ENCODE measurements at places on chromosomes 1 and 21.

GRCh38 chr1:119737040-119737682 lies 25.4 kb downstream of the PHGDH start:
- no peak for DNase-seq

GRCh38 chr1:25066256-25066655 lies 136.2 kb upstream of the RUNX3 start:
- DNase-seq, result no peak

DNA sequence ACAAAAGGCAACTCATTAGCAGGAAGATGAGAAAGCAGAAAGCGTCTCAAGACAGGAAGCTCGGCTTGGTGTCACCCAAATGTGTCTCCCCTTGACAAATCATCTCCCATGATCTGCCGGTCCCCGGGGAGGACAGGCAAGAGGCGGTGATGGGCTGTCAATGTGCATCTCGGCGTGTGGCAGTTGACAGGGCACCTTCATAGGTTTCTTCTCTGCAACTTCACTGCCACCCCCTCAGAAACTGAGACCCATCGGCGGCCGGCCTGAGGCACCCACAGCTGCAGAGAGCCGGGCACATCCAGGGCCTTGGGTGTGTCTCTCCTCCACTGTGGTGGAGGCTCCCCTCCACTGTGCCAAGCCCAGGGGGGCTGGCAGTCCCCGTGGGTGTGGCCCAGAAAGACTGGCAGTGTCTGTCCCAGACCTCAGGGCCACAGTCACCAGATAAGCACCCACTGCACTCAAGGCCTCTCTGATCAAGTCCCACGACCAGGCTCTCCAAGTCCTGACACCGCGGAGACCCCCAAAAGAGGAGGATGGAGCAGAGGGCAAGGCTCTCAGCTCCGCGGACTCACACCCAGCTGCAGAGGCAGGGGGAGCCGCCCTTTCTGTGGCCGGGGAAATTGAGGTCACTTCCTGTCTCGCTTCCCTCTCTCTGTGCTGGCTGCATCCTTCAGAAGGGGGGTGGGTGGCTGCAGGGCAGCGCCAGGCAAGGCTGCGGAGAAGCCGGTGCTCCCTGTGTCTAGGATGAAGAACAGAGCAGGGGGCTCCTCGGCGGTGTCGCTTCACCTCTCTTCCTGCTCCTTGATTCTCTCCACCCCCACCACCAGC lies 39.6 kb upstream of the LBR start:
- DNase-seq, result no peak

DNA sequence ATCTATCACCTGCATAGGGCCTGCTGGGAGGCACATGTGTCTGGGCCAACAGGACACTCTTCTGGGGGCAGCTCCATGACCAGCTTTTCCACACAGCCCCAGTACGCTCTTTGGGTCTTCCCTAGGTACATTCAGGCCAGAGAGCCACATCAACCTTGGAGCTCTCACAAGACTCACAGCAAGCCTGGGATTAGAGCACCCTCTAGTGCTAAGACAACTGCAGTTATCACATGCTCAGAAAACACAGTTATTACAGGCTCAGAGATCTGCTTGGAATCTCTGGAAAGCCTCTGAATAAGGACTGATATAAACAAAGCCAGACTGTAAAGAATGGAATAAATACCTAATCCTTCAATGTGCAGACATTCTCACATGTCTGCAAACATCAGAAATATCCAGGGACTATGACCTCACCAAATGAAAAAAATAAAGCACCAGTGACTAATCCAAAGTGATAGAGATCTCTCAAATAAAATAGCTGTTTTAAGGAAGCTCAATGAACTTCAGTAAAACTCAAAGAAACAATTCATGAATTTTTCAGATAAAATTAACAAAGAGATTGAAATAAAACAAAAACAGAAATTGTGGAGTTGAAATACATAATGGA lies 563.9 kb upstream of the NR5A2 start:
- peak; percentile 14 for DNase-seq

GRCh38 chr21:45323487-45324311 lies 36.0 kb upstream of the POFUT2 start:
- DNase-seq, result no peak

GRCh38 chr1:182253319-182253860 lies 138.2 kb downstream of the GLUL start:
- DNase-seq, result no peak

GRCh38 chr1:79325705-79326104 lies 319.2 kb upstream of the ADGRL4 start:
- DNase-seq, result no peak

Measured in T1000 (cell line).